GM23248 (cell line): ENCODE measurements at places on chromosomes 7 and 10. TPM values are rescaled to one million over a fixed set of nuclear protein-coding genes. Genes with fewer than 3 reads are reported as not detected.

DNA sequence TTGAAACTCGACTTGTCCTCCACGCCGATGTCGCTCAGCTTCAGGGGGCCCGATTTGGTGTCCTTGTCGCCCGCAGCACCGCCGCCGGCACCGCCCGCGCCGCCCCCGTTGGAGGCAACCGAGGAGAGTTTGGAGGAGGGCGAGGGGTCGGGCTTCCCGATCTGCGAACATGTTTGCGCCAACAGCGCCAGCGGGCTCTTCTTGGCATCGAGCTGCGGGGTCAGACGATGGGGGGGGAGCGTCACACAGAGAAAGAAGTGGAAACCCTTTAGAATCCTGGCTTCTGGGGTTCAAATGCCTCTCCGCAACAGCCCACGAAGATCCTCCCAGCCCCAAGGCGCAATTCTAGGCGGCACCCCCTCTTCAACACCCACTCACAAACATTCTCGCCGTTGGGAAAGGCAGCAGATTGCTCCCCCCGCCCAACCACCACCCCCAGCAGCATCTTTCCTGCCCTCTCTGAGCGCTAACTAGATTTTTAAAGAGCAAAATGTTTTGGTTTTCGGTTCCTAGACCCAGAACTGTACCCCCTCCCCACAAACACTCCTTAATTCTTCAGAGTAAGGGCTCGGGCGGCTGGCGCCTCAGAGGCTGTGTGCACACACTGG is 1.3 kb downstream of the ZNF503 start:
- peak; percentile 69 for DNase-seq
- H3K27me3 ChIP-seq, result no peaks in the 10 kb centered on the region
- no peaks in the 10 kb centered on the region for H3K4me1 ChIP-seq

MNX1 gene
- polyA plus RNA-seq, result not detected in 2 replicates

MYPN gene
- 8.8 and 9.2 TPM in 2 replicates for polyA plus RNA-seq

GRCh38 chr7:151816562-151817314 is 60.2 kb downstream of the PRKAG2 start:
- no peaks in the 10 kb centered on the region for H3K4me1 ChIP-seq
- H3K27ac ChIP-seq, result no peak overlapping the region
- DNase-seq, result no peak

DNA sequence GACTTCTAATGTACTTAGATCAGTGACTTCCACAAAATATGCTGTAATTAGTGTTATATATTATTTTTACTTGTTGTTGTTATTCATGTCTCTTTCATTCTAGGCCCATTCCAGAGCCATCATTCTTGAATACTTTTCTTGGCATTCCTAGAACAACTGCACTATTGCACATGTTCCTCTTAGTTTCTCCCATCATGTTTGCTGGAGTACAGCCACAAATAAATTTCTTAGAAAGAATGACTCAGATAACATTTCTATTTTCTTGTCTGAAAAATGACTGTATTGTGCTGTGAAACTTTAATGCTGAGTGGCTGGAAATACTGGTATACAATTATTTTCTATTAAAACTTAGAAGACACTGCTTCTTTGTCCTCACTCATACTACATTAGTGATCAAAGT is 651.0 kb upstream of the STEAP1 start:
- no peak overlapping the region for H3K27ac ChIP-seq
- no peak for DNase-seq
- no peak overlapping the region for H3K4me3 ChIP-seq
- H3K27me3 ChIP-seq, result no peaks in the 10 kb centered on the region
- no peaks in the 10 kb centered on the region for H3K36me3 ChIP-seq

GRCh38 chr10:7188456-7189050 is 222.3 kb downstream of the SFMBT2 start:
- DNase-seq, result no peak
- no peaks in the 10 kb centered on the region for H3K27me3 ChIP-seq
- H3K36me3 ChIP-seq, result no peaks in the 10 kb centered on the region
- no peaks in the 10 kb centered on the region for H3K4me1 ChIP-seq
